ENCODE measurements at places on chromosomes 11 and 22.
A peak's percentile ranks its signal among the peaks of the same experiment; 100 is the strongest.

GRCh38 chr11:78641541-78641940 is 66.9 kb upstream of the NARS2 start:
- DNase-seq: no peak

GRCh38 chr11:134501406-134502152 is 89.5 kb upstream of the B3GAT1 start:
- no peak for DNase-seq

GRCh38 chr22:20068640-20069039 is 11.4 kb upstream of the DGCR8 start:
- DNase-seq: no peak

- no peak for DNase-seq
These were observed 12.6 kb downstream of the WNT7B start for GRCh38 chr22:45964372-45964771.

DNA sequence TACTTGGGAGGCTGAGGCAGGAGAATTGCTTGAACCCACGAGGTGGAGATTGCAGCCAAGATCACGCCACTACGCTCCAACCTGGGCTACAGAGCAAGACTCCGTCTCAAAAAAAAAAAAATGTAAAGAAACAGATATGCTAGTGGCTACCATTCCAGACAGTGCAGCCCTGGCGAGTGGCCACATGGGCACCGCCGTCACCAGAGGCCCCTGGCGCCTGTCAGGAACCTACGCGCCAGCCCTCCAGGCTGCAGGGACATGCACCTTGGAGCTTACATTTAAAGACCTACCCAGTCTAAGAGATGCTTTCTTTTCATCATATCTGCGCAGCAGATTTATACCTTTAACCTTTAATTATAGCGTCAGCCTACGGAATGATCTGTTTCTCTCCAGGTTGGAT is 37.2 kb upstream of the IGSF9B start:
- no peak for DNase-seq

DNA sequence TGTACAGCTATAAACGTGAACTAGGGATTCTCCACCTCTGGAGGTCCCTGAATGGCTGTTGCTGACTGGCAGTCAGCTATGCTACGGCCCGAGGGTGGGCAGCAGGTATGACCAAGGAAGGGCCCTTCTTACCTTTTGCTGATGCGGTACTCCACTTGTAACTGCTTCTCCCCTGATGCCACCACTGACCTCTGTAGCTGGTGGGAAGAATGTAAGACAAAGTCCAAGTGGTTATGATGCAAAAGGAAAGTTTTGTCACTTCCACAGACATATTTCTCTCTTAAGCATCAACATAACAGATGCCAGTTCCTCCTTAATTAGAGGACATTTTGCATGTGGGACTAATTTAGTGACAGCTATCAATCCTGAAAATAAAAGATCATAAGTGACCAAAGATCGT is 32.2 kb downstream of the P4HA3 start:
- DNase-seq: no peak

- no peak for DNase-seq
These were observed 12.7 kb downstream of the TMEM41B start for GRCh38 chr11:9301720-9302119.

GRCh38 chr11:64765291-64765850 is 5.6 kb upstream of the PYGM start:
- no peak for DNase-seq

DNA sequence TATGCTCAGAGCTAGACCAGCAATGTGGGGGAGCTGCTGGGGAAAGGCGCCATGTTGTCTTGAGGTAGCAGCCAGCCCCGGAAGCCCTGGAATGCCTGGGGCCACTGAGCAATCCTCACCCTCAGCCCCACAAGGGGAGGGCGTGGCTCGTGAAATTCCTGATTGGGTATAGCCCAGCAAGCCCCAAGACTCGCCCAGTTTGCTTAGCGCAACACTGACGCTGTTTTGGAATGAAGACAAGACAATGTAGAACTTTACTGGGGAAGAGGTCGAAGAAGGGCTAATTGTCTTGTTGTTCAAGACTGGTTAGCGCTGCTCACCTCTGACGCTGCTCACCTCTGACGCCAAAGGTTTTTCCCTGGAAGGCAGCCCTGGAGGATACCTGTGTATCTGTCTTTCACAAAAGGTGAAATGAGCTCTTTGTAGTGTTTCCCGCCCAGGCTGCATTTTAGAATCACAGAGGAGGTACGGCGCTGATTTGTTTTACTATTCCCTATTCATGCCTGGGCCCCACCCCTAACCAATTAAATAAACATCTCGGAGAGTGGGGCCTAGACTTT is 47.6 kb downstream of the ST3GAL4 start:
- no peak for DNase-seq

DNA sequence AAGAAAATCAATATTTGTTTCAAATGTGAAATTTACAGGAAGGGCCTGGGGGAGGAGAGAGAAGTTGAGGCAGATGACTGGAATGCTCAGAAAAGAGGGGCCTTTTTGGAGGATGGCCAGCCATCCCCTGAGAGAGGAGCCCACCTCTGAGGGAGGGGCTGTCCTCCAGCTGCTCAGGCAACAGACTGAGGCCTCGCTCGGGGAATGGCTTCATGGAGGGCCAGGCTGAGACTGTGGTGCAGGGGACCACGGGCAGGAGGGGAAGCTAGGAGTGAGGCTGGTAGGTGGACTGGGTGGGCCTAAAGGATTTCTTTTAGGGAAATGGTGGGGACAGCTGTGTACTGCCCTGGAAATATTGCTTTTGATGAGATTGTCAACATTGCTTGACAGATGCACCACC is 73.5 kb upstream of the CADM1 start:
- no peak for DNase-seq

DNA sequence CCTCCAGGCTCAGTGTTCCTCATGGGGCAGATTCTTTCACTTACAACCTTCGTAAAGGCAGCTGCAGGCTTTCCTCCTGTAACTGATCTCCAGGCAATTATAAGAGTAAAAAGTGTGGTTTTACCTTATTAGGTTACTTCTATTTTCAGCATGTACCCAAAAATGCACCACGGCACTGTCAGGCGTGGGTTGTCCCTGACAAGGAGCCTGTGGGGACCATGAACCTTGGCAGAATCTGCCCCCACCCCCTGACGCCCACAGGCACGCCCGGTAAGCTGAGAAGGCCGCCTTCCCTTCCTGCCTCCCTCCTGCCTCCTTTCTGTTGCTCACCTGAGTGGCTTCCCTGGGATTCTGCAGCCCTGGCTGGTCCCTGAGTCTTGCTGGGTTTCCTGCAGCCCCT is 1383.3 kb downstream of the TBC1D22A start:
- DNase-seq: no peak

DNA sequence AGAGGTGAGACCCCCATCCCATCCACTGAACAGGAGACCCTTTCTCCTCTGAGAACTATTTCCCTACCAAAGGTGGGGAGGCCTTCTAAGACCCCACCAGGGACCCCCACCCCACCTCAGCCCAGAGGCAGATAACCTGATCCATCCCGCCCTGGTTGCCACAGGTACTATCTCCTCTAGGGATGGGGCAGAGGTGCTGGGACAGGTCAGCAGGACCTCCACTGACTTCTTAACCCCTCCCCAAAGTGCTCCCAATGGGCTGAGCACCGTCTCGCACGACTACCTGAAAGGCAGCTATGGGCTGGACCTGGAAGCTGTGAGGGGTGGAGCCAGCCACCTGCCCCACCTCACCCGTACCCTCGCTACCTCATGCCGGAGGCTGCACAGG is 4.3 kb downstream of the INPPL1 start:
- no peak for DNase-seq

DNA sequence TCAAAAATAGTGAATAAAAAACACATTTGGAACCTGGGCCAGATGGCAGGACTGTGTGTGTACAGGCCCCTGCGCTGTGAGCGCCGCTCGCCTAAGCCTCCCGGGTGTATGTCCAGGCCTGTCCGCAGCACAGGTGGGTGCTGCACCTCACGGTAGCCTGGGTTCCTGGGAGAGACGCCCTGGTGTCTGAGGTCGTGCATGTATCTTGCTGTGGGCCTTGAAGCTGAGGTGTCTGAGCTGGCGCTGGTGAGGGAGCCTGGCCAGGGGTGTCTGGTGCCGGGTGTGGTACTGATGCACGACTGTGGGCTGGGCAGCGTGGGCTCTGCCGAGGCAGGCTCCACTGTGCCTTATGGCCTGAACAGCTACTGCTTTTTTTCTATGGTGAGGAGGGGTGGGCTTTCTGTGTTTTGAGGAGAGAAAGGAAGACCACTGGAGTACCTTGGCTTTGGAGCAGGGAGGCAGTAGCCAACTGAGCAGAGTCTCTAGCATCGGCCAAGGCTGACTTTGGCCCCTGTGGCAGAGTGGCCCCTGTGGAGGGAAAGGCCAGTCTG is 4.2 kb upstream of the ZDHHC8 start:
- no peak for DNase-seq

DNA sequence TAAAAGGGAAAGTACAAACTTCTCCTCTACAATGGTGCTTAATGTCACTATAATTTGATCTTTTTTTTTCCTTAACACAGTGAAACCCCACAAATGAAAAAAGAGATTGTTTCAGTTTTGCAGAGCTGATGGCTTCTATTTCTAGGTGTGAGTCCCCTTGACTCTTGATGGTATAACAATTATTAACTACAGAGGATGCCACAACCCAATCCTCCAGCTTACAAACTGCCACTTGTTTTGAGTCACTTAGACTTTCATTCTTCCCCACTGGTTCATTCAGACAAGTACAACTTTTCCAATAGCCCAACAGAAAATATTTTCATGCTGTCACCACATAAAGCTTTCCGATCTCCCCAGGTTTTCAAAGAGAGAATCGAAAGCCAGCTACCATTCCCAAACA is 812.2 kb downstream of the LRRC4C start:
- no peak for DNase-seq

DNA sequence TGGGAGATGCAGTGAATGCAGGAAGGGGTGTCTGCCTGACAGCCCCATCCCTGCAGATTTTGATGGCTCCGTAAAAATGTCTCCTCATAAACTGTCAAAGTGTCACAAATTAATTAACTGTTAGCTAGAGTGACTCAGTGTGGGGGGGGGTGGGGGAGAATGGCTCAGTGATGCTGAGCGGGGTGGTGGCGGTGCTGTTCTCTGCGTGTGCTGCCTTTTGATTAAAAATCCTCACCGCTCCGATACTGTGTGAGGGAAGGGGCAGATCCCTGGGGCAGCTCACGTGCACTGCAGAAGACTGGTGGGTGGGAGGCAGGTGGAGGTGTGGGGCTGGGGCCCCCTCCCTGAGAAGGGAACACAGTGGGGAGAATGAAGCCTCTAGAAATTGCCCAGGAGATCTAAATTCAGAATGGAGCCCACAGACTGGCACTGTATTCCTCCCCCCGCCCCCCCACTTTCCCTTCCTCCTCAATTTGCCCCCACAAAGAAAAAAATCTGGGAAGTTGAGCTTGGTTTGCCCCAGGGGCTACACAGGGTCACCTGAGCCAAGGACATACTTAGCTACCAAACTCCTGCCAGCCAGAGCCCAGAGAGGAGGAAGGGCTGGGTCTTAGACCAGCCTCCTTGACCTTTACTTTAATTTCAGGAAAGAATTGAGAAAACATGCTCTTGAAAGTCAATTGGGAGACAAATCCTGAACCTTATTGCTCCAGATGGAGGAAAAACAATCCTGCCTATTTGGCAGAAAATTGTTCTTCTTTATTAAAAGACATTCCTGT is 39.8 kb downstream of the DRD2 start:
- DNase-seq: peak; percentile 38

GRCh38 chr11:62433141-62433903 is 14.5 kb downstream of the SCGB1A1 start:
- no peak for DNase-seq

DNA sequence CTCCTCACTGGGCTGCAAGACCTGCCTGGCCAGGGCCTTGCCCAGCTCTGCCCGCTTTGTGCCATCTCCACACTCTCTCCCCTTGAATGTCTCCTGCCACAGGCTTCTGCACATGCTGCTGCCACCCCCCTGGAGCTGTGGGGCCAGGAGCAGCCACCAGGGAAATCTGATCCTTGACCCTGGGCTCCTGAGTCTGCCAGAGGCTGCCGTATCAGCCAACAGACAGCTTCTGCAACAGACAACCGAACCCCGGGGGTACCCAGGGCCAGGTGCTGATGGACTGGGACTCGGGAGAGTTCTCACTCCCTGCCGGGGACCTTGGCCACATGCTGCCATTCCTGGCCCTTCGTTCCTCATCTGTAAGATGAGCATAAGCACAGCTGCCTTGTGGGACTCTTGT is 3.3 kb upstream of the PPARA start:
- DNase-seq: no peak

DNA sequence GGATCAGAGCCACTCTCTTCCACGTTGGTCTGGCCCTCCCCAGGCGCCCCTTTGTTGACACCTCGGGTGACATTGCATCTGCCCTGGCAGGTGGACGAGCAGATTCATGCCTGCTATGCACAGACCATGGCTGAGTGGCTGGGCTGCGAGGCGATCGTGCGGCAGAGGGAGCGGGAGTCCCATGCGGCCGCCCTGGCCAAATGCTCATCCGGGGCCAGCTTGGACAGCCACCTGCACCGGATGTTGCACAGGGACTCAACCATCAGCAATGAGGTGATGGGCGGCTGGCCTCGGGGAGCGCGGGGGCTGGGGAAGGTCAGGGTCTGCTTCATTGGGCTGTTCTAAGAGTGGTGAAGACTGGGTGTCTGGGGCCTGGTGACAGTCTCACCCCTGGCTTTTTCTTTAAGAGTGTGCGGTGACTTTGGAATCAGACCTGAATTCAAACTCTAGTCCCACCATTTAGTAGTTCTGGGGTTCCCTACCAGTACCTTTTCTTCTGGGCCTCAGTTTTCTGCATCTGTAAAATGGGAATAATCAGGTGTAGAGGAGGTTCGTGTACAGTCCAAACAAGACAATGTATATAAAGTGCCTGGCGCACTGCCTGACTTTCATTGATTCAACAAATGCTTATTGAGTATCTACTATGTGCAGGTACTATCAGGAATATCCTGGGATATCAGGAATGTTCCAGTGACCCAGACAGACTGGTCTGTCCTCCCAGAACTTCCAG is 53.0 kb downstream of the LHFPL7 start:
- DNase-seq: no peak

DNA sequence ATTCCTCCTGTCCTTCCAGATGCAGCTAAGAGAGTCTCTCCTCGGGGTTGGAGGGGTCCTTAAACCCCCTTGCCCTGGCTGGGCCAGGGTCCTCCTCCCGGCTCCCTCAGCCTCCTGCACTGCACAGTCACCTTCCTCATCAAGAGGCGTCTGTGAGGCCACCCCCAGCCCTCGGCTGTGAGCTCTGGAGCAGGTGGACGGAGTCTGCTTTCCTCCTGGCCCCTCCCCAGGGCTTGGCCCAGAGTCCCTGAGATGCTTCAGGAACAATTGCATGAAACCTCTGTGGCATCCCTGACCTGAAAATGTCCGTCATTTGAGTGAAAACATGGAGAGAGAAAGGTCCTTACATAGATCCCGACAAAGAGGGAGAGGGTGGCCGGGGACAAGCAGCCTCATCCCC is 6.7 kb upstream of the FGF3 start:
- DNase-seq: no peak

GRCh38 chr11:100793525-100793924 is 106.4 kb downstream of the ARHGAP42 start:
- no peak for DNase-seq
